HFF-Myc (cell line): ENCODE measurements at places on chromosomes 4 and X.

GRCh38 chrX:2664502-2664901, 26.6 kb upstream of the CD99 start:
- peak; percentile 55 for DNase-seq

GRCh38 chr4:8362483-8362882, 78.0 kb downstream of the ACOX3 start:
- DNase-seq, result no peak

DNA sequence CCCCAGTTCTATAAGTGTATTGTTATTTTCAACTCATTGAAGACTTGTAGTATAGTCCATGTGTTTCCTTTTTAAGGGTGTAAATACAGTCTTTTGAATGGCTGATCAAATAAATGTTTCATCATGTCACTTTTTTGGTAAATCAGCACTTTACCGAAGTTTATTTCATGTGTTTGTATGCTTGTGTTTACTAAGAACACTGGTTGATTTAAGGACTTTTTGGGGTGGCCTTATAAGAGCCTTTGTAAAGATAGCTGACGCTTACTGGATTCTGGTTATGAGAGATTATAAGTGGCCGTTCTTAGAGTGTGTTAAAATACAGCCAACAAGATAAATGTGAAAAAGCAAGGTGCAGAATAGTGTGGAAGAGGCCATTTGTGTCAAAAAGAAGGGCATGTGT, 2.6 kb downstream of the UBE2K start:
- no peak for DNase-seq

DNA sequence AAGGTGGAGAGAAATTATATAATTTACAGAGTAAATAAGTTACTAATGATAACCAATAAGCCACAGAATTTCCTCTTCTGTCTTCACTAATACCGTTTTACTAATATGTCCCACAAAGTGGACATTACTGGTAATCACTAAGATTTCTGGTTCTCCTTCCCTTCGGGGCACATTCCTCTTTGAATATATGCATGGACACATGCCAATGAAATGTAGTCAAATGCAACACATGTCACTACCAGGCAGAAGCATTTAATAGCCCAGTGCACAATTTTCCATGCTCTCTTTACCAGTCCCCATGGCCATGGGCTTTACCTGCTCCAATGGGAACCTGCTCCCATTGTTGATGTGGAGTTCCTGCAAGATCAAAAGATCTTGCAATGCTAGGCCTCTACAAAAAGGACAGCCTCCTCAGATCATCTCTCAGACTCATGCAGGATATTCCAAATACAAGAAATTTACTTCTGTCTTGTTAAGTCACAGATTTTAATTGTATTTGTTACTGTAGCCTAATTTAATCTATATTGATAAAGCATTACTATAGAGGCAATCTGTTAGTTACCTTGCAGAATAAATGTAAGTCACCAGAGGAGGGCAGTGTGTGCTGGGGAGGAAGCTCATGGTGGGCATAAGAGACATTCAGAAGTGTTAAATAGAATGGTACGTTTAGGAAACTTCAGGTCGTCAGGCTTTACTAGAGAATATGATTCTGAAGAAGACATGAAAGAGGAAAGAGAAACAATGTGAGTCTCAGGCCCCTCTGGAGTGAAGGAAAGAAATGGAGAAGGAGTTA, 37.1 kb upstream of the INPP4B start:
- peak; percentile 4 for DNase-seq

GRCh38 chrX:149207518-149207917, 297.6 kb downstream of the IDS start:
- DNase-seq, result no peak

DNA sequence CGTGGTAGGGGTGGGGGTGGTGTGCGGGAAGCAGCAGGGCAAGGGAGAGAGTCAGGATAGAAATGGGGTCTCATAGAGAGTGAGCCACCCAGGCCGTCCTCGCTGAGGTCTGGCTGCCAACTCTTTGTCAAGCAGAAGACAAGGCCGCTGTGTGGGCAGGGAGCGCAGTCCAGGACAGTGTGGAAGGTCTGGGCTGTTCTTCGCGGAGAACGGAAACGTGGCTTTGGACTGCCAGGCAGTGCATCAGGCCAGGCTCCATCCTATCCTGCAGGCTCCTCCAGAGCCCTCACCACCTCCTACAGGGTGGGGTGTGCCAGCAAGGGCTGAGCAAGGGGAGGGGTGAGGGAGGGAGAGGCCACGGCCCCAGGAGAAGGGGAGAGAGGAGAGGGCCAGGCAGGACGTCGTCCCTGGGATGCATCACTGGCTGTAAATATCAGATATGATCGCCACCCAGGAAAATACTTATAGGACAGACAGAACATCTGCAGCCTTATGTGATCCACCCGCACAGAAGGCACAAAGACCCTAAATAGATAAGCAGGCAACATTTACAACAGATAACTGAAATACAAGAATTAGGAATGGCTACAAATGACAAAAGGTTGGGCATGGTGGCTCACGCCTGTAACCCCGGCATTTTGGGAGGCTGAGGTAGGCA, 85.3 kb downstream of the ABLIM2 start:
- no peak for DNase-seq

GRCh38 chr4:182065255-182065654, 177.9 kb upstream of the TENM3 start:
- DNase-seq, result no peak

GRCh38 chr4:41299486-41299885, 42.8 kb downstream of the UCHL1 start:
- no peak for DNase-seq

- no peak for DNase-seq
Measured at GRCh38 chr4:97121493-97121892, 1021.8 kb downstream of the STPG2 start.

GRCh38 chr4:74543231-74543781, 98.4 kb downstream of the AREG start:
- no peak for DNase-seq

DNA sequence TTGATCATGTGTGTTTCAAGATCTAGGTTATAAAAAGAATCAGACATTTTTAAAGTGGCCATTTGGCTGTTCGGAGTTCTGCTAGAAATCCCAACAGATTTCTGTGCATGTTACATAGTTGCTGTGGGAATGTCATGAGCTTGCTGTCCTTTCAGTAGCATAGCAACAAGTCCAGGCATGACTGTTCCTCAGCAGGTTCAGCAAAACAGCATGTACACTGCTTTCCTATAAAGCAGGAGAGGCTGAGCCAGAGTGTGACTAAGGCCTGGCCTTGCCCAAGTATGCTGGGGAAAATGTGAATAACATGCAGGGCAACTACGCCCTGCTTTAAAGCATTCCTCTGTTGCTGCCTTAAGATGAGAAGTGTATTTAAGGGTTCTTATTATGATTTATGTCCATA, 217.1 kb upstream of the SMIM31 start:
- no peak for DNase-seq

DNA sequence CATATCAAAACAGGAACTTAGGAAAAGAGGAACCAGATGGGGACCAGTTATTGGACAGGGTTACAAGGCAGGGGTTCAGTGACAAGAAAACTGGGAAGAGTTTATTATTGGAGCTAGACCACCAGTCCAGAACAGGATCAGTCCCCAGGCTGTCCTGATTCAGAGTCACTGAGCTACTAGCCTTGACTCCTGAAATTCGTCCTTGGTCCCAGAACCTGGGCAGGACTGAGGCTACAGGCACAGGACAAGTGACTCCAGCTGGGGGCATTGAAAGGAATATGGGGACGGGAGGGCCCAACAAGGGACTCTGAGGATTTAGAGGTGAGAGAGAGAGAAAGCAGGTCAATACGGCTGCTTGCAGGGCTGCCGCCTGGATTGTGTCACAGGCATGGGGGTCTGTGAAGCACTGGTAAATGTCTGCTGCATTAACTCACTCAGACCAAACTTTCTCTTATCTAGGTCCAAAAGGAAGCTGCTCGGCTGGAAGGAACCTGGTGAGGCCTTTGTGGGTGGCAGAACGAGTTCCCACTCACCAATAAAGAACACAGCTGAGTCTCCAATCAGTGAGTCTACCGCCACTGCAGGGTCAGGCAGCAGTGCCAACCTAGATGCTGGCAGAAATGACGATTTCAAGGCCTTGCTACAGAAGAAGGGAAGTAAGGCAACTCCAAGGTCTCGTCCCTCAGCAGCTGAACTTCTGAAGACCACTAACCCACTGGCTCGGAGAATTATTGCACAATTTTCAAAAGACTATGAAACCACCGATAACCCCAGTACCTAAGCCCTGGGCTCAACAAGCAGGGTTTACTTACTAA, 11.3 kb upstream of the RTL5 start:
- DNase-seq, result no peak

- no peak for DNase-seq
Measured at GRCh38 chr4:94530073-94530472, 78.3 kb downstream of the PDLIM5 start.

- DNase-seq, result peak; percentile 10
Measured at GRCh38 chrX:141405486-141405852, 163.2 kb upstream of the SPANXC start.

DNA sequence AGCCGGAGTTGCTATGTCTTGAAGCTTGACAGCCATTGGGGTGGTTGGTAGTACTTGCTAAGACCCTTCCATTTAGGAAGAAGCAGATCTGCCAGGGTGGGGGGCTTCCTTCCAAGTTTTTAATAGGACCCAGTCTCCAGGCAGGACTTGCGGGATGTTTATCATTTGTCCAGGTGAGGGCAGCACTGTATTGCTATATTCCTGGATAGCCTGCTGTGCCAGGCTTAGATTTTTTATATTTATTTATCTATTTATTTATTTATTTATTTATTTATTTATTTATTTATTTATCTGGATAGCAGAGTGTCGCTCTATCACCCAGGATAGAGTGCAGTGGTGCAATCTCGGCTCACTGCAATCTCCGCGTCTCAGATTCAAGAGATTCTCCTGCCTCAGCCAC, 87.4 kb upstream of the CT45A1 start:
- DNase-seq, result no peak

GRCh38 chr4:133969202-133969848, 232.3 kb downstream of the PABPC4L start:
- peak; percentile 29 for DNase-seq

DNA sequence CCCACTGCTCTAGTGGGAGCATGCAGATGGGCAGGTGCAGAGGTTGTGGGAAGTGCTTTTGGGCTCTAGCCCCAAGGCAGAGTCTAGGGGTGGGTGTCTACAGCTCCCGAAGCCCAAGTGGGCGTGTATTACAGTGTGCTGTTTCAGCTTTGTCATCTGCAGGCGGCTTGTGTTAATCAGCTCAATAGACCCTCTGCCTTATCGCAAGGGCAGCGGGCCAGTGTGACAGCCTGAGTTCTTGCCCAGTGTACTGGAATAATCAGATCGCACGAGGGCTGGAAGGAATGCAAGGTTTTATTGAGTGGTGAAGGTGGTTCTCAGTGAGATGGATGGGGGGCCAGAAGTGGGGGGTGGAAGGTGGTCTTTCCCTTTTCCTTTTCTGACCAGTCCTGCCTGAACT, 529.4 kb upstream of the AMOT start:
- DNase-seq, result no peak

DNA sequence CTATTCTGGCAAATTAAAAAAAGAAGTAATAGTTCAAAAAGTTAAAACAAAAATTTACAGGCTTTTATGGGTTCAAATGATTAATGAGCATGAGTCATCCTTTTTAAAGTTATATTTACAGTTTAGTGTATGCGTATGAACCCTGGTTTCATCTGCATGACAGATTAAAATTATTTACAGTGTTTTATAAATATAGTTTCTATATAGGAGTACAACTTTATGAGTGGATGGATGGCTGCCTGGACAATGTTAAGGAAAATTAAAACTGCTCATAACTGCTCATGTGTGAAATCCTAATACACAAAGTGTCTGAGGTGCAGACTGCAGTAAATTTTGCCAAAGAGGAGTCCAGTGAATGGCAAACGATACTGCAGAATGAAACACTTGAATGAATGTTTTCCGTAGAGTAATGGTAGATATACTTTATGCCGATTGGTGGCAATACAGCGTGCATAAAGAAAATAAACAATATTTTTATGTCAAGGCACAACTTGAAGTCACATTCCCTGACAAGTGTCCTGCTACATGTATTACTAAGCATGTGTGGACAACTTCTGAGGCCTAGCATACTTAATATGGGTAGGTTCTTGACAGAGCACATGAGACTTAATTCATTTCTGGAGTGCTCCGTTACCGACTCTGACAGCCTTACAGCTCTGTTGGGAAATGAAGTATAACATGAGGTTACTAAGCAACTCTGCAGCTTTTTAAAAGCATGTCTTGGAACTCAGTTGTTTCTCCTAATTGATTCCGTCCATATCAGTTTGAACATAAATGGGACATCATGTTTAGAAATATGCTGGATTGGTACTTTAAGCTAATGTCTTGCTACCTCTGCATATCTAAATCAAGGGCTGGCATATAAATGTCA, 985.6 kb upstream of the PCDH7 start:
- DNase-seq, result no peak

- DNase-seq, result peak; percentile 35
Measured at GRCh38 chr4:7124689-7125442, 57.0 kb upstream of the GRPEL1 start.

DNA sequence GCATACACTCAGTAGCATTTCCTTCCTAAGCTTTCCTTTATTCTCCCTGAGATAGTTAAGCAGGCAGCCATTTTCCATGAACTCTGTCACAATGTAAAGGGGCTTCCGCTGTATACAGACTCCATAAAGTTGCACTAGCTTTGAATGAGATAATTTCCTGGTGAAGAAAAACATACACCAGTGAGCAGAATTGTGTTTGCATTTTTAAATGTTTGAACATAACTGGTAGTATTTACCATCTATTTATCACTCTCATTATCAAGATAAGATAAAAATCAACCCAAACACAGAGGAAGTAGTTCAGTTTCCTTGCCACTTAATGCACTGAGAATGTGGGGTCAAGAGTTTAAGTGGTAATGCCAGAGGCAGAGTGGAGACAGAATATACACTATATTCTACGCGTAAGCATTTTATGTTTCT, 54.1 kb downstream of the TXK start:
- DNase-seq, result peak; percentile 46
